NCI-H187 treated with DMSO at 0.1 percent for 48 hours (cell line): ENCODE measurements at places on chromosomes 13 and 19.
A peak's percentile ranks its signal among the peaks of the same experiment; 100 is the strongest.

DNA sequence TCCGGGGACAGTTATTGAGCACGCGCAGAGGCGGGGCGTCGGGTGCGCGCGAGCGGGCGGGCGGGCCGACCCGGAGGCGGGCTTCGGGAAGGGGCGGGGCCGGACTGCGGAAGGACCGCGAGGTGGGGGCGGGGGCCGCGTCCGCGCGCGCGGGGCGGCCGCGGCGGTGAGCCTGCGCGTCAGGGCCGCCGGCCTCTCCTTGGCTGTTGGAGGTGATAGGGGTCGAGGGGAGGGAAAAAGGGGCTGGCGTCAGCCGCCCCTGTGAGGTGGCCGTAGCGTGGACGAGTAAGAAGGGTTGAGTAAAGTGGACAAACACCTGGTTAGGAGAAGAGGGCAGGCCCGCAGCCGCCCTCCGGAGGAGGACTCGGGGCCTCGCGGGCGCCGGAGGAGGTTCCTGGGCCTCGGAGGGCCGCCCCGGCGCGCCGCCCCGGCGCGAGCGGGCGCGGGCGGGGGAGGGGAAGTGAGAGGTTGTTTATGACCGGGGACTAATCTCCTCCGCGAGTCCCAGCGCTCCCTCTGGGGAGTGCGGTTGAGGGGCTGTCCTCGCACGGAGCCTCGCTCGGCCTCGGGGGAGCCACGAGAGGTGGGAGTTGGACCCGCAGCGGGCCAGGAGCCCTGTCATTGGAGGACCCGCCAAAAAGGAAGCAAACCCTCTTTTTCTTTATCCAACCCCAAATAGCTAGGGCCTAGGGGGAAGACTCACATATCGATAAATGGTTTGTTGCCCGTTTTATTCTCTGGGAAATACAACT lies 547 bp upstream of the INTS6 start:
- peak; percentile 51 for DNase-seq

GRCh38 chr19:16100524-16100923 lies 11.2 kb upstream of the RAB8A start:
- no peak for DNase-seq

GRCh38 chr13:62643007-62643483 lies 1227.4 kb upstream of the PCDH20 start:
- DNase-seq = no peak

- DNase-seq = no peak
Measured at GRCh38 chr13:102935896-102936321, 90.1 kb downstream of the ERCC5 start.

DNA sequence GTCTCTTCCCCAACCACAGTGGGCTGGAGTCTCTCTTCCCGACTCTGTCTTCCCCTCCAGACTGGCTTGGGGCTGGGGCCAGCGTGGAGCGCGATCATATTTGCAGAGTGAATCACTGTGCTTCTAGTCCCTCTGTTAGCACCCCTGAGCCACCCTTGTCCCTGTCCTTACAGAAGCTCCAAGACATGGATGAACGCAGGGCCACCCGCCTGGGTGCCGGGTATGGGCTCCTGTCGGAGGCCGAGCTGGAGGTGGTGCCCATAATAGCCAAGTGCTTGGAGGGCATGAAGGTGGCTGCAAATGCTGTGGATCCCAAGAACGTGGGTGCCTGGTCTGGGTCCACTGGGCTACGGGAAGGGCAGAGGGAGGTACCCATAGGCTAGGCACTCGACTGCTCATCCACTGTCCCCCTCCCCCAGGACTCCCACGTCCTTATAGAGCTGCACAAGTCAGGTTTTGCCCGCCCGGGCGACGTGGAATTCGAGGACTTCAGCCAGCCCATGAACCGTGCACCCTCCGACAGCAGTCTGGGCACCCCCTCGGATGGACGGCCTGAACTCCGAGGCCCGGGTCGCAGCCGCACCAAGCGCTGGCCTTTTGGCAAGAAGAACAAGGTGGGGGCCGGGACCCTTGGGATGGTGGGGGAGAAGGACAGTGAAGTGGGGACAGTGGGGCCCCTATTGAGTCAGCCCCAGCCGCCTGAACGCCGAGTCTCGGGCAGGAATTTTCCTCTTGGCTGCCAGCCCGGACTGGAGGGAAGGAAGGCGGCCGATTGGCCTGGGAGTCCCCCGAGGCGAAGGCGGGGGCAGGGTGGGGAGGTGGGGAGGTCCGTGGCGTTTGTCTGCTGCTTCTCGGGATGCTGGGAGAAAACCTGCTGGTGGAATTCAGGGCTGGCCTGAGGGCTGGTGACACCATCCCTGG lies 5.2 kb downstream of the TRIP10 start:
- DNase-seq = no peak

DNA sequence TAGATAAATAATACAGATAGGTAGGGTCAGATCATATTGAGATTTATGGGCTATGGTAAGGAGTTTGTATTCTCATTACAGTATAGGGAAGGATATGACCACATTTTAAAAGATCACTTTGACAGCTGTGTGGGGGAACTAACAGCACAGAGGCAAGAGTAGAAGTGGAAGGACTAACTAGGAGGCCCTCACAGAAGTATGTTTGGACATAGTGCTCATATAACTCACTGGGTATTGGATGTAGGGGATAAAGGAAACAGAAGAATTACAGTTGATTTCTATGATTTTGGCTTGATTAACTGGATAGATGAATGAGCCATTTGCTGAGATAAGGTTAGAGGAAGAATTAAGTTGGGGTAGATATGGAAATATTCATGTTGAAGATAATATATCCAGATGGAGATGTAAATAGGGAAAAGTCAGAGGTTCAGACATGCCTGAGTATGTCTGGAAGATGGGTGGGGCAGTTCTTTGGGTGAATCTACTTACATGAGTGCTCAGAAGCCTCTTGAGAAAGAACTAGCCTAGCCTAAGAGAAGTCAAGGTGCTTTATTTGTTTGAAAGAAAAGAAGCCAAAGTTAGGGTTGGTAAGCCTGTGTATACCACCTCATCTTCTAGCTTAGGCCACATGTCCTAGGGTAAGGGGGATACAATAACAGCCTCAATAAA lies 133.4 kb downstream of the NDFIP2 start:
- no peak for DNase-seq

- DNase-seq = no peak
Measured at GRCh38 chr13:33757713-33758112, 60.2 kb upstream of the RFC3 start.

DNA sequence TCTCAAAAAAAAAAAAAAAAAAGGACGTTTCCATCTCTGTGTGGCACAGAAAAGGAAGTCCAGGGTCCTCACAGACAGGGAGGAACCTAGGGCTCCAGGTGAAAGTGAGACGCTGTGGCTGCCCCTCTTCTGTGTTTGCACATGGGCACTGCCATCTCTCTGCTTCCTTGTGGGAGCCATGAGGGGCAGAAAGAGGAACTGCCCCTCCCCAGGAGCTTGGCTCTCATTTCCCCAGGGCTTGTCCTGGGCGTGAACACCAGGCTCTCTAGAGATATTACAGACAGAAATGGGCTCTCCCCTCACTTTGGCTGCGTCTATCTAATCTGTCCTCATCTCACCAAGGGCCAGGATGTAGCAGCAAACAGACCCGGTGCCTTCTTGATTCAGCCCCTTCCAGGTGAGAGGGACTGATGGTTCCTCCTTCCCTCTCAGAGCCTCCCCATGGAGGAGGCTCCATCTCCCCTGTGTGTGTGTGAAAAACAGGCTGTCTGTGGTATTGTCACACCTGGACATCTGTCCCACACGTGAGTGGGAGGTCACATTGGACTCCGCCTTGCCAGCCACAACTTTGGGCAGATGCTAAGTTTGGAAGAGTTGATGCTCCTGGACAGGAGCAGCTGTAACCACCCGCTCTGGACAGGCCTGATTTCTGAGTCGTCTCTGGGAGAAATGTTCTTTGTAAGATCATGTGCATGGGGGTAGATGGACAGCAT lies 840 bp upstream of the LILRA4 start:
- DNase-seq = no peak

GRCh38 chr13:80655778-80656511 lies 315.0 kb upstream of the SPRY2 start:
- no peak for DNase-seq

GRCh38 chr19:7605490-7606222 lies 10.0 kb downstream of the CAMSAP3 start:
- no peak for DNase-seq

DNA sequence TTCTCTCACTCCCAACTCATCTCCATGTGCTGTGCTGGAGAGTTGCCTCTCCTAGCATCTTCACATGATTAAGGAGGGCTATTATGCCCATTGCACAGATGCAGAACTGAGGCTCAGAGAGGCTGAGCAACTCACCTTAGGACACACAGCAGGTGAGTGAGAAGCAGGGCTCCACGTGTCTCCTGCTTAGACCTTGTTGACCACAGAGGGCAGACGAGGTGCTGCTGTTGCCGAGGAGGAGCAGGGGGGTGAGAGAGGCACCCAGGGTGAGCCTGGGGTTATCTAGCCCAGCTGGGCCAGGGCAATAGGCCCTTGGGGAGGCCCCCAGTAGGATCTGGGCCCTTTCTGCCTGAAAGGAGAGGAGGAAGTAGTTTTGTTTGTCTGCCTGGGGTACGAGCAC lies 2.4 kb upstream of the HSH2D start:
- DNase-seq = no peak

GRCh38 chr13:33845572-33846302 lies 27.8 kb downstream of the RFC3 start:
- DNase-seq = no peak

DNA sequence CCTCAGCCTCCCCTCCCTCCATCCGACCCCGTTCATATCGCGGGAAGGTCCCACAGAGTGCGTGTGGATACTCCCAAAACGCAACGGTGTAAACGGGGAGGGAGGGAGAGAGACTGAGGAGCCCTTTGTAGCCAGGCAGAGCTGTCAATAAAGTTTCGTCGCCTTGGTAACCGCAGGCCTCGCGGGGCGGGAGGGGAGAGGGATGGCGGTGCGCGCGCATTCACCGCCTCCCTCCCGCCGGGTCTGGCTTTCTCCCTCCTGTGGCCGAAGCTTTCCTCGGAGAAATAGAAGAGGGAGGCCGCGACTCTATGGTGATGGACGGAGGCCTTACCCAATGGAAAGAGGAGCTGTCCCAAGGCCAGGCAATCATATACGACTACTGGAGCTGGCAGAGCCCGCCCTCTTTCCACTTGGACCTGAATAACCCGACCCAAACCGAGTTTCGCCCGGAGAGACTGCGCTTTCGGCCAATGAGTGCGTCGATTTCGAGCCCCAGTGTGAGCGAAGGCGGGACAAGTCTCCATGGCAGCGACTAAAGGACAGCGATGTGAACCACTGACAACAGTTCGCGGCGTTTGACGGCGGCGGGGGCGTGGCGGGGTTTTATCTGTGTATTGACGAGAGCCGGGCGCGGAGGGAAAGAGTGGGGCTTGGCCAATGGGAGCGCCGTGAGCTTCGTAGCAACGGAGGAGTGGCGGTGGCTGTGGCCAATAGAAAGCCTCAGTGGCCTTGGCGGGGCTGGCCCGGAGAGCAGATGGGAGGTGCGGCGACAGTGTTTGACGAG lies at the start of gene KMT5C:
KMT5C (plus strand) TSS at position 772 of the 784 bp plus-strand sequence. CDS start 2,061 bp downstream, outside the sequence.
- DNase-seq = peak; percentile 100

DNA sequence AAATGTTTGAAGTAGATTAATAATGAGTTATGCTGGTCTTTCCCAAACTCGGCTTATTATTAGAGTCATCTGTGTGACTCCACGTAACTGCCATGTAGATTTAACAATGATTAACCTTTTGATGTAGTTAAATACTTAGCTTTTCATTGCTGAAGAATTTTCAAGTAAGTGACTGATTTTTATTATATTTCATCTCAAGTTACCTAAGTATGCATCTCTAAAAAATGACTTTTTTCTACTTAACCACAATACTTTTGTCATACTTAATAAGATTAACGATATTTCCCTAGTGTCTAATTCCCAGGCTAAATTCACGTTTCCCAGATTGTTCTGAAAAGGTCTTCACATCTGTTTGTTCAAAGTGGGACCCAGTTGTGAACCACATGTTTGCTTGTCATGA lies 17.8 kb downstream of the BIVM start:
- DNase-seq = no peak

DNA sequence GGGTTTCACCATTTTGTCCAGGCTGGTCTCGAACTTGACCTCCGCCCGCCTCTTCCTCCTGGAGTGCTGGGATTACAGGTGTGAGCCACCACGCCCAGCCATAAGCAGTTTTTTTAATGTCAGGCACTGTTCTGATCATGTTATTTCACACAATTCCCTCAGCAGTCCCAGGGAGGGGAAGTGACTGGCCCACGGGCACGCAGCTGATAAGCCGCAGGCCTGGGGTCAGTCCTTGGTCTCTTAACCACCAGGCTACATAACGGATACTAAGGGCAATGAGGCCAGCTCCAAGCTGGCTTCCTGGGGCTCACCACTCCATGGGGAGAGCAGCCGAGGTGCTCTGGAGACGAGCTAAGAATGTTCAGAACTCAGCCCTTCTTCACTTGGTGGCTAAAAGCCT lies 13.5 kb downstream of the BRSK1 start:
- no peak for DNase-seq

DNA sequence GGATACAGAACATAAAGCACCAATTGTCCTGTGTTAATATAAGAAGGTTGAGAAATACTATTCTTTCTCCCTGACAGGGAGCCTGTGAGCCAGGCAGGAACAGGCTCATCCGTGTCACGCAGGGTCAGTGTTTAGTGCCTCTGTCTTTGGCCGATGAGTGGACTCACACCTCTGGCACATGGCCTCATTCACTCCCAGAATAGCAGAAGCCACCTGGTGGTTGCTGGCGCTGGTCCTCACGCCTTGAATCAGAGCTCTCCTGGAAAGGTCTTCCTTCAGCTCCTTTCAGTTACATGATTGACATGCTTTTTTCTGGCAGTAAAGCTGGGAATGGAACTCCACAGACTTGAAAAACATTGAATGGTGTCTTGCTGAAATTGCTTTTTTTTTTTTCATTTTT lies 28.1 kb upstream of the SIAH3 start:
- DNase-seq = no peak

GRCh38 chr19:10855879-10856522 lies 7.8 kb downstream of the C19orf38 start:
- DNase-seq = no peak

DNA sequence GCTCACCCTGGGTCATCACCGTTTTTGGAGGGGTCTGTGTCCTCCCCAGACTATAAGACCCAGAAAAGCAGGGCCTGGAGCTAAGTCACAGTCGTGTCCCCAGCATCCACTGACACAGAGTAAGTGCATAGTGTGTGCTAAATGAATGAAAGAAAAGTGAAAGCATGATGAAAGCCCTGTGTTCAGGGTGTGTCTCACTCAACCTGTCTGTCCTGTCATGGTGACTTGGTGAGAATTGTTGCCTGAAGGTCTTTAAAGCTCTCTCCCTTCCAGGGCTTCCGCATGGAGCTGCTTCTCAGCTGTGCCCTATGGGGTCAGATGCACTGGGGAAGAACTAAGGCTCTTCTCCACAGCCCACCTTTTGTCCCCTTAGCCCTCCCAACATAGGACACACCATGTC lies 20.5 kb upstream of the IGFL1 start:
- DNase-seq = no peak

- no peak for DNase-seq
Measured at GRCh38 chr19:50488389-50489194, 11.9 kb upstream of the GARIN5A start.

DNA sequence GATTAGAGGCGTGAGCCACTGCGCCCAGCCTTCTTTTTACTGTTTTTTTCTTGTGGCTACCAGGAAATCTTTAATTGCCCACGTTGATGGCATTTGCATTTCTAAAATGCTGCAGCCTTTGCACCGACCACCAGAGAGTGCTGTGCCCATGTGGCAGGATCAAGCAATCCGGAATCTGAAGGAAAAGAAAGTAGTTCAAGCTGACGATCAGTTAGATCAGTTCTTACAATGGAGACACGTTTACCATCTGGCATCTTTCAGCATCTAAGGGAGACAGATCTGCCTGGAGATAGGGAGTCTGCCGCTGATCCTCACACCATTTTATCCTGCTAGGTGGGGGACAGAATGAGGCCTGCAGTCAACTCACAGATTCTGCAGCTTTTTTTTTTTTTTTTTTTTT lies 19.9 kb downstream of the TINCR start:
- no peak for DNase-seq

GRCh38 chr19:29404951-29405727 lies 120.7 kb upstream of the VSTM2B start:
- DNase-seq = peak; percentile 95
